ENCODE measurements at places on chromosomes 11 and 22.

- H3K4me1 ChIP-seq: no peaks in the 10 kb centered on the region
- no peaks in the 10 kb centered on the region for H3K27me3 ChIP-seq
- H3K4me3 ChIP-seq: peak overlapping the region; percentile 76
- peak; percentile 73 for DNase-seq
- peak overlapping the region; percentile 90 for H3K27ac ChIP-seq
These were observed 16.6 kb upstream of the SPTBN2 start for GRCh38 chr11:66745356-66746235.

GRCh38 chr11:117457031-117457785 lies 129.6 kb downstream of the CEP164 start:
- H3K4me3 ChIP-seq: no peak overlapping the region
- H3K27me3 ChIP-seq: no peaks in the 10 kb centered on the region
- H3K27ac ChIP-seq: no peak overlapping the region
- no peaks in the 10 kb centered on the region for H3K36me3 ChIP-seq
- DNase-seq: no peak

DNA sequence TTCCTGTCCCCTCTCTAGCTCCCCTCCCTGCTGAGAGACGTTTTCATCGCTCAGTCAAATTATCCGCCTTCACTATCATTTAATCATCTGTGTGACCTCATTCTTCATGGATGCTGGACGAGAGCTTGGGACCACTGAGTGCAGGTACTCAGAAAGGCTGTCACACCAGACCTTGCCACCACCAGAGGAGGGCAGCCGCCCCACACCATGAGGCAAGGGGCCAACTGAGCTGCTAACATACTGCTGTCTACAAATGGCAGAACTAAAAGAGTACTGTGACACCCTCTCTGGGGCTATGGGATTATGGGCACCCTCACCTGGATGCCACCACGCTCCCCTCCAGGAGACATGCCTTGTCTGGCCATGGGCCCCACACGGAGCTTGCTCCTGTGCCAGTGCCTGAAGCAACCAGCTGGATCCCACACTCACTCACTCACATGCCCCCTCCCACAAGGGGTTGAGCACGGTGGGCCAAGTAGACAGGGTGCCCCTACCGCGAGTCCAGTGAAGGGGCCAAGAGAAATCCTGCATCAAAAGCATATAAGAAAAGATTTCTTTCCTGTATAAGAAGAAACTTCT lies 670.0 kb upstream of the CCDC90B start:
- H3K27me3 ChIP-seq: no peaks in the 10 kb centered on the region
- no peaks in the 10 kb centered on the region for H3K4me1 ChIP-seq
- no peaks in the 10 kb centered on the region for H3K36me3 ChIP-seq
- H3K27ac ChIP-seq: no peak overlapping the region
- H3K4me3 ChIP-seq: no peak overlapping the region

- H3K27me3 ChIP-seq: no peaks in the 10 kb centered on the region
- DNase-seq: no peak
- no peak overlapping the region for H3K27ac ChIP-seq
These were observed 159.5 kb upstream of the POU2AF2 start for GRCh38 chr11:111086058-111086457.

- no peaks in the 10 kb centered on the region for H3K4me1 ChIP-seq
- H3K27ac ChIP-seq: no peak overlapping the region
- H3K27me3 ChIP-seq: peaks cover 5% of the 10 kb centered on the region
- no peak overlapping the region for H3K4me3 ChIP-seq
These were observed 35.3 kb downstream of the GALNT18 start for GRCh38 chr11:11586465-11586864.

- H3K27ac ChIP-seq: no peak overlapping the region
- DNase-seq: peak; percentile 14
- H3K27me3 ChIP-seq: no peaks in the 10 kb centered on the region
These were observed 349.9 kb upstream of the ANO3 start for GRCh38 chr11:25981998-25982397.

- peaks cover 16% of the 10 kb centered on the region for H3K4me1 ChIP-seq
- peak; percentile 66 for DNase-seq
- no peaks in the 10 kb centered on the region for H3K36me3 ChIP-seq
- no peak overlapping the region for H3K4me3 ChIP-seq
These were observed 682.5 kb upstream of the ARHGAP42 start for GRCh38 chr11:100004541-100004940.

GRCh38 chr11:134452026-134452837 lies 40.2 kb upstream of the B3GAT1 start:
- H3K4me3 ChIP-seq: no peak overlapping the region
- no peak overlapping the region for H3K27ac ChIP-seq
- H3K36me3 ChIP-seq: no peaks in the 10 kb centered on the region

DNA sequence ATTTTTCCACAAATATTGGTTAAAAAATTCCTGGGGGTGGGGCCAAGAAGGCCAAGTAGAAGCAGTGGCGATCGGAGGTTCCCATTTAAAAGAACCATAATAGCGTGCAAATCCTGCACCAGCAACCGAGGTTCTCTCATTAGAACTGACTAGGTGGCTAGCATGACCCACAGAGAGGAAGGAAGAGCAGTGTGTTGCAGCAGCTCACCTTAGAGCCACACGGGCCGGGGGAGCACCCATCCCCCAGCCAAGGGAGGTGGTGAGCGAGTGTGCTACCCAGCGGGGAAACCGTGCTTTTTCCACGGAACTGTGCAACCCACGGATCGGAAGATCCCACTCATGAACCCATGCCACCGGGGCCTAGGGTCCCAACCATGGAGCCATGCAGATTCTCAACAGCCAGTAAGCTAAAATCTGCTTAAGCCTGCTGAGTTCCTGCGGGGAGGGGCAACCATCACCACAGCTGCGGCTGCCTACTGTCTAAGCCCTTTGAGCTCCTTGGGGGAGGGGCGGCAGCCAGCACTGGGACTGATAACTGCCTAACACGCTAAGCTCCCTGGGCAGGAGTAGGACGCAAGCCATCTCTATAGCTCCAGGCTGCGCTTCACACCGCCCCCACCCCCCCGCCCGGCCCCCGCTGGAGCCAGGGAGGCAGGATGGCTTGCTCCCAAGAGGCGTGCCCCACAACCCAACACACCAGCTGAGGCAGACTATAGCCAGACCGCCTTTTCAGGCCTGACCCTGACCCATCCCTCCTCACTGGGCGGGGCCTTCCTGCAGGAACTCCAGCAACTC lies 21.0 kb upstream of the HTATIP2 start:
- no peak overlapping the region for H3K27ac ChIP-seq
- no peak overlapping the region for H3K4me3 ChIP-seq
- no peaks in the 10 kb centered on the region for H3K36me3 ChIP-seq
- no peaks in the 10 kb centered on the region for H3K27me3 ChIP-seq

DNA sequence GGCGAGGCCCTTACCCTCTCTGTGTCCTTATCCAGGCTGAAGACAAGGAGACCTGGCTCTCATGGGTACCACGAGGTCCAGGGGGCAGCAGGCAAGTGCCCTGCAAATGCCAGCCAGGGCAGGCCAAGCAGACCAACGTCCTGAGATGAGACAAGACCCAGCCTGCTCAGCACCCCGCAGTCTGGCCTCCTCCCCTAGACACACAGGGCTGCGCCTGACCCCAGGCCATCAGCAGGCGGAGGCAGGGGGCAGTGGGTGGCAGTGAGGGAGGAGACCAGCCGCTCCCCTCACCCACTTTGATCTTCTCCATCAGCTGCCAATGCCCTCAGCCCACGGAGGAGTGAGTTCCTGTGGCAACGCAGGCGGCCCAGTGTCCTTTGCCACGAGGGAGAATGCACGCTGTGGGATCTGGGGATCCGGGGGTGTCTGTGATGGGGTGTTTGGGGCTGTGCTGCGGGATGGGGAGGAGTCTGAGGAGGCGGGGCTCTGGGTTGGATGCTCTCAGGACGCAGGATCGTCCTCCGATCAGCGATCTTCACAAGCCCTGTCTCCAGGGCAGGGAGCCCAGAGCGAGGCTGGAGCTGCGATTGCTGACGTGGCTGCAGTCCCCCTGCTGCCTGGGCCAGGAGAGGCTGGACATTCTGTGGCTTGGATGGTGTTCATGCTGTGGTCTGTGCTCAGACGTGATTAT lies 30.5 kb upstream of the PPARA start:
- peaks cover 10% of the 10 kb centered on the region for H3K4me1 ChIP-seq
- DNase-seq: no peak
- no peak overlapping the region for H3K4me3 ChIP-seq
- H3K27me3 ChIP-seq: no peaks in the 10 kb centered on the region
- no peak overlapping the region for H3K27ac ChIP-seq
- H3K36me3 ChIP-seq: no peaks in the 10 kb centered on the region

- no peaks in the 10 kb centered on the region for H3K27me3 ChIP-seq
- no peaks in the 10 kb centered on the region for H3K36me3 ChIP-seq
- H3K4me3 ChIP-seq: no peak overlapping the region
- peaks cover 3% of the 10 kb centered on the region for H3K4me1 ChIP-seq
- no peak overlapping the region for H3K27ac ChIP-seq
- no peak for DNase-seq
These were observed 13.8 kb downstream of the TPST2 start for GRCh38 chr22:26576026-26576680.

DNA sequence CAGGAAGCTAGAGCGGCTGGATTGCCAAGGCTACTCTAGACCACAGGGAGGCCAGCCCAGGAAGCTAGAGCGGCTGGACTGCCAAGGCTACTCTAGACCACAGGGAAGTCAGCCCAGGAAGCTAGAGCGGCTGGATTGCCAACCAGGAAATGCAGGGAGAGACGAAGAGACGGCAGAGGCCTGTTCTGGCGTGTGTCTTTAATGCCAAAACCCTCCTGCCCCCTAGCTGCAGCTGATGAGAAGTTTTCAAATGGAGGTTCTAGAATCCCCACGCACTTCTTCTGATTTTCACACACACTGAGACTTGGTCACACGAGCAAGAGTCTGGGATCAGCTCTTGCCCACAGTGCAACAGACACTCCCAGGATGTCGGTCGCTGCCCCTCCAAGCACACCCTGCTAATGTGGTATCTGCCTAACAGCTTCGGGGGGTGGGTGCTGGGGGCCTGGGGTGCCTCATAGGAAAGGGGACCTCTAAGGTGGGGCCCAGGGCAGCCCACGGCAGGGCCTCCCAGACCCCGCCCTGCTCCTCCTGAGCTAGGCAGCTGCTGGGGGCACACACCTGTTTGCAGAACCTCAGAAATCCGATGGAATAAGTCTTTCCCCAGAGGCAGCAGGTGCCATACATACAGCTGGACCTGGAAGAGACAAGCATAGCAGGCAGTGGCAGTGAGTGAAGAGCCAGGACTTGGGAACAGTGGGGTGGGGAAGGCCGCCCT lies 28.5 kb downstream of the MAFF start:
- H3K27me3 ChIP-seq: no peaks in the 10 kb centered on the region
- peak; percentile 76 for DNase-seq
- H3K4me3 ChIP-seq: no peak overlapping the region
- peaks cover 85% of the 10 kb centered on the region for H3K36me3 ChIP-seq

GRCh38 chr11:69140635-69141034 lies 15.1 kb upstream of the SMIM38 start:
- H3K4me3 ChIP-seq: no peak overlapping the region
- H3K4me1 ChIP-seq: no peaks in the 10 kb centered on the region
- no peaks in the 10 kb centered on the region for H3K36me3 ChIP-seq
- no peaks in the 10 kb centered on the region for H3K27me3 ChIP-seq
- no peak overlapping the region for H3K27ac ChIP-seq

- no peaks in the 10 kb centered on the region for H3K4me1 ChIP-seq
- H3K27ac ChIP-seq: no peak overlapping the region
- H3K4me3 ChIP-seq: no peak overlapping the region
- H3K36me3 ChIP-seq: no peaks in the 10 kb centered on the region
These were observed 10.4 kb upstream of the HIKESHI start for GRCh38 chr11:86291466-86292262.

GRCh38 chr11:75577207-75577606 lies 15.2 kb downstream of the SERPINH1 start:
- H3K4me1 ChIP-seq: peaks cover 9% of the 10 kb centered on the region
- peak overlapping the region; percentile 65 for H3K27ac ChIP-seq
- H3K27me3 ChIP-seq: no peaks in the 10 kb centered on the region
- H3K36me3 ChIP-seq: peaks cover 21% of the 10 kb centered on the region
- DNase-seq: no peak

DNA sequence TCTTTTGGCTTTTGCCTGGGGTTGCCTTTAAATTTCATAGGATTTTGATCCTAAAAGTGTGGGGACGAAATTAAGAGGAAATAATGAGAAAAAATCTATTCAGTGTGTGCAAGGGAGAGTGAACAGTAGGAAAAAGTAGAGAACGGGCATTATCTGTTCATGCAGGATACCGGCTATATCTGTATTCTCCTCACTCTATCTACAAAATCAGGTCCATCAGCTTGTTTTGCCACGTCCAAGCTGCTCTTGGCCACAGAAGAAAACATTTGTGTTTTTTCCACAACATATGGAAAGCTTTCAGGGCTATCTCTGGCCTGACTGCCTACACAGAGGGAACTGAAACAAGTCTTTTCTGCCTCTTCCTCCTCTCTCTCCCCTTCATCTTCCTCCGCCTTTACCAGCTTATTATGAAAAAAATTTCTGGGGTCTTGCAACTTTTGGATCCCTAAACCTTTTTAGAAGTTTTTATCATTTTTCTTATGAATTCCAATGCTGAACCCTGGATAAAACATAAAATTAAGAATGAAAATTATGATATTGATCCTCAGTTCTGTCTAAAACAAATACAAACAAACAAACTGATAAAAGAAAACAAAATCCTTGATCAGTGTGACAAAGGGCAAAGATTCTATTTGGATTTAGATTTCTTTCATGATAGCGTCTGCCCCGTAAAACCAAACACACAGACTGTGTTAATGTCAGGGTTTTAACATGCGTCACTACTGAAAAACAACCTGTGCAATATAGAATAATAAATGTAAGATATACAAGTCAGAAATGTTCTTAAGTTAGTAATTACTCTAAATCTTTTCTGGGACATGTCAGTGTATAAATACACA lies 219.7 kb downstream of the CNTN5 start:
- no peaks in the 10 kb centered on the region for H3K27me3 ChIP-seq
- no peaks in the 10 kb centered on the region for H3K36me3 ChIP-seq
- no peak overlapping the region for H3K4me3 ChIP-seq
- no peaks in the 10 kb centered on the region for H3K4me1 ChIP-seq

- no peaks in the 10 kb centered on the region for H3K36me3 ChIP-seq
- H3K27me3 ChIP-seq: peaks cover 8% of the 10 kb centered on the region
- no peak overlapping the region for H3K4me3 ChIP-seq
- H3K4me1 ChIP-seq: no peaks in the 10 kb centered on the region
These were observed 71.8 kb upstream of the TP53I11 start for GRCh38 chr11:45022294-45023064.

- no peak overlapping the region for H3K27ac ChIP-seq
- peaks cover 89% of the 10 kb centered on the region for H3K36me3 ChIP-seq
- H3K27me3 ChIP-seq: no peaks in the 10 kb centered on the region
- H3K4me3 ChIP-seq: no peak overlapping the region
- H3K4me1 ChIP-seq: no peaks in the 10 kb centered on the region
These were observed 28.3 kb downstream of the SNU13 start for GRCh38 chr22:41660416-41660815.

DNA sequence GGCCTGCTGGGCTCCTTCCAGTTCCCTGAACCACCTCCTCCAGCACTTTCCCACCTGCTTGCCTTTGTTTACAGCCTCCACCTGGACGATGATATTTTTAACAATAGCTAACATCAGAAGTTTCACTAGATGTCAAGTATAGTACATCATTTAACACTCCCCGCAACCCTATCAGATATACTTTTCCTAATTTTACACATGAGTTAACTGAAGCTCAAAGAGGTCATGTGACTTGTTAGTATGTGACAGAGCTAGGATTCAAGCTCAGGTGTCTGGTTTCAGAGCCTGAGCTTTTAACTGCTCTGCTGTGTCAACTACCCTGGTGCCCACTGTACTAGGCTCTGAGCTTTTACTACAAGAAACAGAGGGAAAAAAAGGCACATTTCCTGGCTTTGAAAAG lies 14.3 kb upstream of the HPX start:
- no peaks in the 10 kb centered on the region for H3K27me3 ChIP-seq
- no peak overlapping the region for H3K27ac ChIP-seq
- H3K36me3 ChIP-seq: peaks cover 81% of the 10 kb centered on the region

- peaks cover 7% of the 10 kb centered on the region for H3K4me1 ChIP-seq
- no peak for DNase-seq
- H3K4me3 ChIP-seq: no peak overlapping the region
- H3K27ac ChIP-seq: no peak overlapping the region
- no peaks in the 10 kb centered on the region for H3K27me3 ChIP-seq
These were observed 18.9 kb upstream of the CABP2 start for GRCh38 chr11:67542169-67542568.
